ENCODE measurements at places on chromosomes 1 and 21.
A peak's percentile ranks its signal among the peaks of the same experiment; 100 is the strongest.

GRCh38 chr1:90133133-90133532, 138.2 kb downstream of the ZNF326 start:
- H3K4me1 ChIP-seq, result peaks cover 5% of the 10 kb centered on the region
- no peak overlapping the region for H3K4me3 ChIP-seq
- peaks cover 3% of the 10 kb centered on the region for H3K36me3 ChIP-seq
- no peak overlapping the region for H3K27ac ChIP-seq
- DNase-seq, result peak; percentile 25

DNA sequence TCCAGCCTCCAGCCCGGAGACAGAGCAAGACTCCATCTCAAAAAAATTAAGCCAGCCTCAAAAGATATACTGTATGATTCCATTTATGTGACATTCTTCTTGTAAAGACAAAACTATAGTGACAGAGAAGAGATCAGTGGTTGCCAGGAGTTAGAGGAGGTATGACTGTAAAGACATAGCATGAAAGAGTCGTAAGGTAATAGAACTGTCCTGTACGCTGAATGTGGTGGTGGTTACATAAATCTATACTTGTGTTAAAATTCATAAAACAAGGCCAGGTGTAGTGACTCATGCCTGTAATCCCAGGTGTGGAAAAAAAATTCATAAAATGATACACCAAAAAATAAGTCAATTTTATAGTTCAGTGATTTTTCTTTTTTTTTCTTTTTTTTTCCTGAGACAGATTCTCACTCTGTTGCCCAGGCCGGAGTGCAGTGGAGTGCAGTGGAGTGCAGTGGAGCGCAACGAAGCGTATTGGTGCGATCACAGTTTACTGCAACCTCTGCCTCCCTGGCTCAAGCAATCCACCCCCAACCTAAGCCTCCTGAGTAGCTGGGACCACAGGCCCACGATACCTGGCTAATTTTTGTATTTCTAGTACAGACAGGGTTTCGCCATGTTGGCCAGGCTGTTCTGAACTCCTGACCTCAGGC, 84.9 kb upstream of the CXADR start:
- H3K4me1 ChIP-seq, result peaks cover 15% of the 10 kb centered on the region
- H3K27me3 ChIP-seq, result no peaks in the 10 kb centered on the region
- peak; percentile 20 for DNase-seq
- H3K36me3 ChIP-seq, result peaks cover 5% of the 10 kb centered on the region
- H3K4me3 ChIP-seq, result no peak overlapping the region

GRCh38 chr1:69305621-69306020, 262.1 kb upstream of the LRRC7 start:
- no peak overlapping the region for H3K27ac ChIP-seq
- no peaks in the 10 kb centered on the region for H3K4me1 ChIP-seq
- no peak overlapping the region for H3K4me3 ChIP-seq
- peaks cover 8% of the 10 kb centered on the region for H3K27me3 ChIP-seq

DNA sequence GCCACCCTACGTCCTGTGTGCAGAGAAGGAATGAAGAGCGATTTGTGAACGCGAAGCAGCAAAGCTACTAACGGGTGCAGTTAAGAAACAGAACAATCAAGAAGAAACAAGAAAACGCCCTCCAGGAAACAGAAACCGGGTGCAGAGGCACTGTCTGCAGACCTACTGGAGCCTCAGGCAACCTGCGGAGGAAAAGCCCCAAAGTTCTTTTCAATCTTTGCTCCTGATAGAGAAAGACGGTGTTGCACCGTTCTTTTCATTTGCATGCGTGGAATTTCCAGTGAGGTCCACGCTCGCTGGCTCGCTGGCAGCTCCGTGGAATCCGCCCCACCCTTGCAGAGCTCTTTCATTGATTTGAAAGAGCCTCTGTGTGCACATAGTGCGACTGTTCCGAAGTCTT, 37.0 kb upstream of the PDE9A start:
- no peak for DNase-seq
- peaks cover 16% of the 10 kb centered on the region for H3K27me3 ChIP-seq
- H3K27ac ChIP-seq, result no peak overlapping the region

DNA sequence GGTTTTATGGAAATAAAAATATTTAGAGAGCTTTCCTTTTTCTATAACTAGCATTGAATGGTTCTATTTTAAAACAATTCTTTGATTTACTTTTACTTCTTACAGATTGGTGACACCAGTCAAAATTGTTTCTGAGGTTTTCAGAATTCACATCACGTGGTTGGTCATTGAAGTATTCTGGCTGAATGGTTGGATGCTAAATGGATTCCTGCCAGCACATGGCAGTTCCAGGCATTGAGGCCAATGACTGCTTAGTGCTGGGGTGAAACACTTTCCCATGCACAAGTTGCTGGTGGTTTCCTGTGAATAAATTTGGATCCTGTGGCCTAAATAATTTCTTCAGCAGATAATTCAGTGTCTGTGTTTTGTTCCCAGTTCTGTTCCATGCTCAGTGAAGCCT, 20.6 kb downstream of the NCAM2 start:
- no peak overlapping the region for H3K4me3 ChIP-seq
- H3K4me1 ChIP-seq, result no peaks in the 10 kb centered on the region
- H3K27me3 ChIP-seq, result no peaks in the 10 kb centered on the region
- DNase-seq, result no peak

DNA sequence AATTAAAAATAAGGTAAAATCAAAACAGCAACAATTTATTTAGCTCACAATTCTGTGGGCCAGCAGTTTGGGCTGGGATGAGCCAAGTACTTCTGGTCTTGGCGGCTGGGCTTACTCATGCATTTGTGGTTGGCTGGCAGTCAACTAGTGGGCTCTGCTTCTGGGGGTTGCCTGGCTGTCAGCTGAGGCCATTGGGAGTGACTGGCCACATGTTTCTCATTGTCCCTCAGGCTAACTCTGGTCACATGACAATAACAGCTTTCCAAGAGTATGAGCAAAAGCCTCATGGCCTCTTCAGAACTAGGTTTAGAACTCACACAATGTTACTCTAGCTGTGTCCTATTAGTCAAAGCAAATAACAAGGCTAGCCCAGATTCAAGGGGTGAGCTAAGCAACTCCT, 15.6 kb upstream of the CHIA start:
- no peak overlapping the region for H3K27ac ChIP-seq
- H3K4me3 ChIP-seq, result no peak overlapping the region
- no peaks in the 10 kb centered on the region for H3K4me1 ChIP-seq
- no peaks in the 10 kb centered on the region for H3K36me3 ChIP-seq
- no peak for DNase-seq

DNA sequence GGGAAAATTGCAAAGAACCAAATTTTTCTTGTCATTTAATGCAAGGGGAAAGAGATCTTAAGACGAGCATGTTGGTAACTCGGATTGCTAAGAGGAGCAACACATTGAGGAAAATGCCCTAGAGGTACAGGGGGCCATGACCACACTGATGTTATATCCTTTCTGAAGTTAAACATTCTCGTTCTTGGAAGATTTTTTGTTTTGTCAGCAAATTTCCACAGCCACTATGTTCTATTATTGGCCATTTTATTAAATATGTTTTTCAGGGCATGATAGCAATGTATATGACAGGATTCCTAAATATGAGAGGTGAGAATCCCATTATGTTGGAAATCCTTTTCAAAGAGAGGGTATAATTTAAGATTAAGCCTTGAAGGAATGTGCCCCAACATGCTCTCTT, 627.2 kb upstream of the PKN2 start:
- no peak overlapping the region for H3K27ac ChIP-seq
- no peak overlapping the region for H3K4me3 ChIP-seq
- H3K27me3 ChIP-seq, result peaks cover 3% of the 10 kb centered on the region
- H3K36me3 ChIP-seq, result no peaks in the 10 kb centered on the region

- no peaks in the 10 kb centered on the region for H3K27me3 ChIP-seq
- no peaks in the 10 kb centered on the region for H3K36me3 ChIP-seq
- no peaks in the 10 kb centered on the region for H3K4me1 ChIP-seq
- DNase-seq, result no peak
- H3K27ac ChIP-seq, result no peak overlapping the region
Observed at GRCh38 chr1:8926707-8927694, 18.7 kb upstream of the CA6 start.

DNA sequence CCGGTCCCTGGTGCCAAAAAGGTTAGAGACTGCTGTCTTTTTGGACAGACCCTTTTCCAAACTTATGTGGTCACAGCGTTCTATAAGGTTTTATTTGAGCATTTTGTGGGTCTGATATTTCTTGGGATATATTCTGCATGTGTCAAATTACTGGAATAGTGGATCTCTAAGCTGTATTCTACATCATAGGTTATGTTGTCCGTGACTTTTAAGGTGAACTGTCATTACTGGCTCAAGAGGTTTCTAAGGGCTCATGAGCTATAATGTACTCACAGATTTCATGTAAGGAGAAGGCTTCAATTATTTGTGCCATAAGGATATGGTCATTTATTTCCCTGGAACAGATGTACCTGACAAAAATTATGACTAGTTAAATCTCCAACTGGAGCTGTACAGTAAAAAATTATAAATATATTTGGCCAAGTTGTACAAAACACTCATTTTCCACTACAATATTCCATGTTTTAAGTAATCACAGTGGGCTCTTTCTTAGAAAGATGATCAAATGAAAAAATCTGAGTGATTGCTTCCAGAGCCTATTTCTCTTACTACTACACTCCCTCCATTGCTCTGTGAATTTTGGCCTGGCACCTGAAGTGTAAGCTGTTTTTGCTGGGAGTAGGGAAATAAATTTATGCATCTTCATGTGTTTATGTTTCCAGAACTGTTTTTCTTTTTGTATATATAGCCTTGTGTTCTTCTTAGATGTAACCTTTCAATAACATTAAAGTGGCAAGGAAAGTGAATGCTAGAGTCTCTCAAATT, 538.1 kb upstream of the ZRANB2 start:
- H3K27ac ChIP-seq, result no peak overlapping the region
- no peaks in the 10 kb centered on the region for H3K4me1 ChIP-seq
- H3K27me3 ChIP-seq, result no peaks in the 10 kb centered on the region
- H3K36me3 ChIP-seq, result no peaks in the 10 kb centered on the region

GRCh38 chr1:114379987-114380386, 131.0 kb downstream of the TRIM33 start:
- H3K4me1 ChIP-seq, result no peaks in the 10 kb centered on the region
- no peak for DNase-seq
- H3K27me3 ChIP-seq, result peaks cover 8% of the 10 kb centered on the region
- no peak overlapping the region for H3K4me3 ChIP-seq

GRCh38 chr1:34876406-34876805, 16.9 kb upstream of the SMIM12 start:
- peaks cover 71% of the 10 kb centered on the region for H3K27me3 ChIP-seq
- no peak overlapping the region for H3K4me3 ChIP-seq
- no peak for DNase-seq

DNA sequence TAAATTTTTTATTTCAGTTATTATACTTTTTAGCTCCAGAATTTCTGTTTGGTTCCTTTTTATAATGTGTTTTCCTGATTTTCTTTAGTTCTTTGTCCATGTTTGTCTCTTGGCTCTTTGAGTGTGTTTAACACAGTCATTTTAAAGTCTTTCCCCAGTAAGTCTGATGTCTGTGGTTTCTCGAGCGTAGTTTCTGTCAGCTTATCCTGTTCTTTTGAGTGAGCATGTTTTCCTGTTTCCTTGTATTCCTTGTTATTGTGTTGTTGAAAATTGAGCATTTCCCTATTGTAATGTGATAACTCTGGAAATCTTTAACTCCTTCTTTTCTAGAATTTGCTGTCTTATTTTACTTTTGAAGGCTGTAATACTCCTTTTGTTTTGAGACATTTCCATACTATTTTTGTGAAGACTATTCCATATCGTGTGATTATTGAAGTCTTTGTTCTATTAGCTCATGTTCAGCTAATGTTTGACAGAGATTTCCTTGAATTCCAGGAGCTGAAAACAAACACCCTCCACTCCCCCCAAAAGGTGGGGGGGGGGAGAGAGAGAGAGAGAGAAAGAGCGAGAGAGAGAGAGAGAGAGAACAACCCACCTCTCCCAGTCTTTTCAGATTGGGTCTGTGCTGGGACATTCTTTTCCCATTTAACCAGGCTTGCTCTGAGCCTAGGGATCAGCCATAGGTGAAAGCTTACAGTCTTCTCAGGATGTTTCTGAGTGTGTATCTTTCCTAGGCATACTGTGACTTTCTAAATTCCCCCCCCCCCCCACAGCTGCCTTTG, 38.3 kb downstream of the SDCCAG8 start:
- H3K27me3 ChIP-seq, result no peaks in the 10 kb centered on the region
- H3K4me1 ChIP-seq, result no peaks in the 10 kb centered on the region
- no peak overlapping the region for H3K27ac ChIP-seq
- no peak overlapping the region for H3K4me3 ChIP-seq

- H3K27ac ChIP-seq, result no peak overlapping the region
- no peaks in the 10 kb centered on the region for H3K4me1 ChIP-seq
- DNase-seq, result no peak
- peaks cover 6% of the 10 kb centered on the region for H3K27me3 ChIP-seq
Observed at GRCh38 chr1:213070406-213070805, 19.4 kb downstream of the RPS6KC1 start.

- H3K36me3 ChIP-seq, result peaks cover 48% of the 10 kb centered on the region
- no peak for DNase-seq
- H3K4me3 ChIP-seq, result no peak overlapping the region
- H3K27me3 ChIP-seq, result no peaks in the 10 kb centered on the region
- no peak overlapping the region for H3K27ac ChIP-seq
- no peaks in the 10 kb centered on the region for H3K4me1 ChIP-seq
Observed at GRCh38 chr21:42695697-42696380, 42.4 kb downstream of the PDE9A start.

DNA sequence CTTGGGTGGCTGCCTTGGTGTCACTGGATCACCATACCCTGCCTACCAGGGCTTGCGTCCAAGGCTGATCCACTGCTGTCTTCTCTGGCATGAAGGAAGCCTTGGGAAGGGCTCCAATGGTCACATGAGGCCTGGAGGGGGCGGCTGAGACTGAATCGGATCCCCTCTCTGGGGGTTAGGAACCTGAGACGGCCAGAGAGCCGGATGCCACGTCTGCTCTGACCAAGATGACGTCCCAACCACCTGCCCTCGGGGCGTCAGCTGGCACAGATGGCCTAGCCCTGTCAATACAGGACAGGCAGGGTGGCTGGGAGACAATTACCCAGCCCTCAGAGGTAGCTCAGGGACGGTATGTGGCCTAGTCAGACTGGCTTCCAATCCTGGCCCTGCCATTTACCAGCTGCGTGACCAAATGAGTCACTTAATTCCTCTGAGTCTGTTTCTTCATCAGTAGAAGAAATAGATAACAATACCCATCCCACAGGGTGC, 5.4 kb downstream of the TRIM62 start:
- H3K27me3 ChIP-seq, result peaks cover 3% of the 10 kb centered on the region
- H3K36me3 ChIP-seq, result peaks cover 4% of the 10 kb centered on the region
- peaks cover 60% of the 10 kb centered on the region for H3K4me1 ChIP-seq
- no peak for DNase-seq
- H3K4me3 ChIP-seq, result no peak overlapping the region
- no peak overlapping the region for H3K27ac ChIP-seq

GRCh38 chr1:43885279-43885801, 48.3 kb upstream of the ARTN start:
- H3K27me3 ChIP-seq, result no peaks in the 10 kb centered on the region
- H3K36me3 ChIP-seq, result no peaks in the 10 kb centered on the region
- no peak overlapping the region for H3K27ac ChIP-seq
- peak; percentile 59 for DNase-seq

- H3K4me3 ChIP-seq, result no peak overlapping the region
- H3K36me3 ChIP-seq, result no peaks in the 10 kb centered on the region
- no peak overlapping the region for H3K27ac ChIP-seq
Observed at GRCh38 chr1:65992831-65993271, 200.2 kb downstream of the PDE4B start.

GRCh38 chr21:32392299-32392879, 423 bp downstream of the URB1 start:
- DNase-seq, result peak; percentile 44
- H3K27ac ChIP-seq, result no peak overlapping the region
- H3K4me3 ChIP-seq, result peak overlapping the region; percentile 92
- H3K27me3 ChIP-seq, result peaks cover 30% of the 10 kb centered on the region

All from nephron progenitor cell (in vitro differentiated cells).